NCI-H1436 (cell line): ENCODE measurements at places on chromosomes 6 and 20.

- no peak for DNase-seq
Observed at GRCh38 chr6:128007658-128008057, 106.8 kb upstream of the THEMIS start.

GRCh38 chr6:45212976-45213375 is 115.2 kb upstream of the RUNX2 start:
- DNase-seq = no peak

GRCh38 chr6:7249946-7250643 is 62.9 kb downstream of the SSR1 start:
- DNase-seq = no peak

GRCh38 chr6:31728767-31729514 is at the start of gene DDAH2:
Gene DDAH2 (minus strand): TSS chr6:31729299. CDS start chr6:31729161, 138 bp downstream.
- no peak for DNase-seq

DNA sequence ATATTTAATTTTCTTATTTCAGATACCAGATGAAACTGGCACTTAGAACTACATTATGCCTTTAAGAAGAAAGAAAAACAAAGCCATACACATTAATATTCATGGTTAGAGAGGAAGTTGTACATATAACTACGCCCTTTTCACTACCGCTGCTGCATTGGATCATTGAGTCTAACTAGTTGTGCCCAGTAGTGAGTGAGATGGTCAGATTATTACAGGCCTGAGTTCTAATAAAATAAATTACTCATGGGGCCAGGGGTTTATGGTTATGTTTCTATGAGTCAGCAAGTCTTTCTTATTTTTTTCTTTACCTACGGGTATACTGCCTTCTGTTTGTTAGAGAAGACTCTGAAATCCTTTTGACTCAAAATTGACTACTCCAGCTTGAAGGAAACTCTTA is 11.5 kb downstream of the RIOK1 start:
- DNase-seq = no peak

GRCh38 chr6:142443102-142443501 is 141.3 kb downstream of the ADGRG6 start:
- DNase-seq = no peak

DNA sequence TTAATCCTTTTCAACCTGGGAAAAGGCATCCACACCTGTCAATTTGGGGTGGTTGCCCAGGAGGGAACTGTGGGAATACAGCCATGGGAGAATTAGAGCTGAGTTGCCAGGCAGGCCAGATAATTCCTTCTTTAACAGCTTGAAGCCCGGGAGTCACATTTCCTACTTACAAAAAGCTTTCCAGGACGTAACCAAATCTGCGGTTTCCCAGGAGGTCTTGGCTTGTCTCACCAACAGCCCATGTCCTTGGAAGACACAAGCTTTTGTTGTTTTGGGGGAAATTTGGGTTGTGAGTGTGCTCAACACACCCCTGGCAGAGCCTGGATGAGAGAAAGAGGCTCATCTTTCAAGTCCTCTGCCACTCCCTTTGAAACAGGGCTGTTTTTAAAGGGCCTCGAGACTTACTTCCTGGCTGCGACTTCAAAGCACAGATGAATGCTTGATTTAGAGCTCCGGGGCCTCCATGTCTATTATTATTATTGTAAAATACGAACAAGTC is 465.9 kb upstream of the BTBD3 start:
- no peak for DNase-seq

DNA sequence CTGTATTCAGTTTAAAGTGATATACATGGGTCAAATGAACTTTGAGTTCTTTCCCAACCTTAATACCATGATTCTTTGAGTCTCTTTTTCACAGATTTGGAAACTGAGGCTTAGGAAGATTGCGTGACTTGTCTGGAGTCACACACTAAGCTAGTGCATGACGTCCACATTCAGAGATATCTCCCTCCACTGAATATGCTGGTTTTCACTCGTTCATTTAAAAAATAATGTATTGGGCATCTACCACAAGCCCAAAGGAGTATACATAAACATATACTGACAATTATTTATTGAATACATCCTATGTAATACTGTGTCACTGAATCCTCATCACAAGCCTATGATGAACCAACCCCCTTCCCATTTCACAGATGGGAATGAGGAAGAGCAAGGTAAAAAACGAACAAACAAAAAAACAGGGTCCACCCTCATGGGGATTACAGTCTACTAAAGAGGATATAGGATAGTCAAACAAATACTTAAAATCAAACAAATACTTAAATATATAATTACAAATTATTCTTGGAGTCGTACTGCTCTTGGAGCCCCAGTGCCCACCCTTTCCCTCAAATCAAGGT is 611 bp upstream of the TM9SF4 start:
- DNase-seq = no peak

DNA sequence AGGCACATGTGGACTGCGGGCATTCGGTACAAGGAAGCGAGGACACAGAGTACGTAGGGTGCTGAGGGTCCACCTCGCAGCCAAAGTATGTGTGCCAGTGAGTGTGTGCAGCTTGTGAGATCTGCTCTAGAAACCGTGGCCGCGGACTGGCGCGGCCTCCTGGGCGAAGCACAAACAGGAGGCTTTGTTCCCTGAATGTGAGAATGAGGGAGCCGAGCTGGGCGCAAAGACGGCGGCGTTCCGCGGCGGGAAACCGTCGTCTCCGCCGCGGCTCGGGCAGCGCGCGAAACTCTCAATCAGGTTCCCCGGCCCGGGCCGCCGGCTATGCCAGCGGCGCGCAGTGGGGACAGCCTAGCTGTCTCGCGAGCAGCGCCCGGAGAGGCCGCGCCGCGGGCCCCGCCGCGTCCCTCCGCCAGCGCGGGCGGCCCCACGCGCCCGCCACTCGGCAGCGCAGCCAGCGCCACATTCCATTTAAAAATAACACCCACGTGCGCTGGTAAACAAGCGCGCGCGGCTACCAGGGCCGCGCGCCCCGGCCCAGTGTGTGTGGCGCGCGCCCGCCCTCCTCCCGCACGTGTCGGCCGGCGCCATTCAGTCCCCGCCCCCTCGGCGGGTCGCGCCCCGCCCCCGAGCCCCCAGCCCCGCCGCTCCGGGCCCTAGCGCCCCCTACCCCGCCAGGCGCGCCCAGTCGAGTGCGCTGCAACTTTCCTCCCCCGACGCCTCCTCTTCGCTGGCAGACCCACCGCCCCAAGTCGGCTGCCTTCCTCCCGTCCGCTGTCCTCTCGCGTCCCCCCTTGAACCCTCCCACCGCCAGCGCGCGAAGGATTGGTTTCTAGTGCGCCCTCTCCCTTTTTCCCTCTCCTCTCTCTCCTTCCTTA is 3.0 kb upstream of the FOXO3 start:
- peak; percentile 86 for DNase-seq

DNA sequence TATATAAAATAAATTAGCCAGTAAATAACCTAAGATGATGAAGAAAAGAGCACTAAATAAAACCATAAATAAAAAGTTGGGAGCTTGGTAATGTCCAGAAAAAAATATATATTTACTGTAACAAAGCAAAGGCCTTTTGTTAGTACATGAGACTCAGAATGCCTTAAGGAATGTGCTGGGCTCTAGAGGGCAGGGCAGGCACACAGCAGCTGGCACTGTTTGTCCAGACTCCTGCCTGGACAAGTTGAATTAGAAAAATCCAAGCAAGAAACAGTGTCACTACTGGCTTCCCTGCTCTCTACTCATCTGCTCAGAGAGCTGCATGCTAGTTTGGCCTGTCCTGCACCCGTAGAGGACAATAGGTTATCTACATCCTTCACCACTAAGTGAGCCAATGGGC is 8.8 kb downstream of the DEFB129 start:
- no peak for DNase-seq
